ENCODE measurements at places on chromosomes 2 and 18.

- DNase-seq, result peak; percentile 9
Measured at GRCh38 chr18:70489986-70490933, 201.4 kb downstream of the SOCS6 start.

- no peak for DNase-seq
Measured at GRCh38 chr18:62539284-62540165, 16.7 kb downstream of the ZCCHC2 start.

- DNase-seq, result no peak
Measured at GRCh38 chr18:3055816-3056215, 42.9 kb upstream of the LPIN2 start.

- DNase-seq, result no peak
Measured at GRCh38 chr2:107202962-107203591, 317.1 kb upstream of the ST6GAL2 start.

DNA sequence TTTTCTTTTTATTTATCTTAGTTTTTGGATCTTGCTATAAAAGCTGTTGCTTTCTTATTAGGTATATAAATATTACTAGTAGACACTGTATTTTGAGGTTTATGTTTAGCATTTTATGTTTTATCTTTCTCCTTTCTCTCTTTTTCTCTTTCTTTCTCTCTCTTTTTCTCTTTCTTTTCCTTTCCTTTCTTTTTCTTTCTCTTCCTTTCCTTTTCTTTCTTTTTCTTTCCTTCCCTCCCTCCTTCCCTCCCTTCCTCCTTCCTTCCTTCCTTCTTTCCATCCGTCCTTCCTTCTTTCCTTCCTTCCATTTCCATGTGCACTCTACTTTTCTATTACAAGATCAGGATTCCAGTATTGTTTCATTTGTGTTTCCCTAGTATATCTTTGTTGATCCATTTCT, 814.8 kb downstream of the KCNJ3 start:
- no peak for DNase-seq

GRCh38 chr2:21382701-21383520, 259.1 kb downstream of the TDRD15 start:
- no peak for DNase-seq

- DNase-seq, result no peak
Measured at GRCh38 chr2:137379186-137379585, 585.1 kb upstream of the HNMT start.

DNA sequence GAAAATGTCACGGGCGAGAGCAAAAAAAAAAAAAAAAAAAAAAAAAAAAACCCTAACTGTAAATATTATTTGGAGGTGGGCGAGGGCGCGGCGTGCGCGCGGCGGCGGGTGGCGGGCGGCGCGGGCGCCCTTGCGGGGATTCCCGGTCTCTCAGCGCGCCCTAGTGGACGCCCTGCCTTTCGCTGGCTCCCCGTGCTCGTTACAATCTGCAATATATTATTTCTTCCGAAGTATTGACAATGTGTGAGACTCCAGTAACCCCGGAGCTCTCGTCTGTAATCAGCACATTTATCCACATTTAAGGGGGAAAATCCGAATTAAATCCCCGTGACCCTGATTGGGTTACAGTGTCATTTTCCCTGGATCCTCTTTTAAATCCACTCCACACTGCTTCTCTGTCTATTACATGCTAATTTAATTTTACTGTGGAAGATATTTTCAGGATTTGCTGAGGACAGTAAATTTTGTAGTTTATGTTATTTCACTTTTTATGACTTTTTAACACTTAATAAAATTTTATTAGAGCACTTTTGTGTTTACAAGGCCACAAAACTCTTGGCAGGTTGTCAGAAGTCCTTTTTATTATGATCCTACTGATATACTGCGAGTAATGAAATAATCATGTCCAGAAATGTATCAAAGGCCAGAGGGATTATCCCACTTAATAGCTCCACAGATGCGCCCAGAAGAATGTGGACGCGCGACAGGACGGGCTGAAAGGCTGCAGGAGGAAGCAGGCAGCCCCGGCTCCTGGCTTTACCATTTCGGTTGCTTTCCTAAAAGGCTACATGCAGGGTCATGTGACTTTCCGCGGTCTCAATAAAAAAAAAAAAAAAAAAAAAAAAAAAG, 369.1 kb downstream of the MTX2 start:
- DNase-seq, result peak; percentile 25

- no peak for DNase-seq
Measured at GRCh38 chr2:162090109-162090508, 16.1 kb upstream of the DPP4 start.

DNA sequence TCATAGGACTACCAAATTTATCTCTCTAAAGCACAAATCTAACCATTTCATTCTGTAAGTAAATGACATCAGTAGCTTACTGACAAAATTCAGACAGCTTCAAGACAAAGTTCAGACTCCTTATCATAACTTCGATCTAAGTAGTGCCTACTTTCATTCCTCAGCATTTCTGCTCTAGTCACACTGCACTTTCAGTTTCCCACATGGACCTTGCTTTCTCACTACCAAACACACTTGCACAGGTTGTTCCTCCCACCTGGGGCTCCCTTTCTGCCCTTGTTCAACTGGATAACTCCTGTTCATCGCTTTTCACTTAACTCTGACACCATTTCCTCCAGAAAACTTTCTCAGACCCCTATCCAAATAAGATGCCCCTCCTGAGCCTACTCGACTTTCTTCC, 22.1 kb upstream of the CCDC150 start:
- no peak for DNase-seq

DNA sequence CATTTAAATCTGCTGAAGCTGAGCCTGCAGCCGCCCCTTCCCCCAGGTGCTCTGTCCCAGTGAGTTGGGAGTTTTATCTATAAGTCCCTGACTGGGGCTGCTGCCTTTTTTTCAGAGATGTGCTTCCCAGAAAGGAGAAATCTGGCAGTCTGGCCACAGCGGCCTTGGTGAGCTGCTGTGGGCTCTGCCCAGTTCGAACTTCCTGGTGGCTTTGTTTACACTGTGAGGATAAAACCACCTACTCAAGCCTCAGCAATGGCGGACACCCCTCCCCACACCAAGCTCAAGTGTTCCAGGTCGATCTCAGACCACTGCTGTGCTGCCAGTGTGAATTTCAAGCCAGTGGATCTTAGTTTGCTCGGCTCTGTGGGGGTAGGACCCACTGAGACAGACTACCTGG, 97.3 kb downstream of the ACAA2 start:
- no peak for DNase-seq

DNA sequence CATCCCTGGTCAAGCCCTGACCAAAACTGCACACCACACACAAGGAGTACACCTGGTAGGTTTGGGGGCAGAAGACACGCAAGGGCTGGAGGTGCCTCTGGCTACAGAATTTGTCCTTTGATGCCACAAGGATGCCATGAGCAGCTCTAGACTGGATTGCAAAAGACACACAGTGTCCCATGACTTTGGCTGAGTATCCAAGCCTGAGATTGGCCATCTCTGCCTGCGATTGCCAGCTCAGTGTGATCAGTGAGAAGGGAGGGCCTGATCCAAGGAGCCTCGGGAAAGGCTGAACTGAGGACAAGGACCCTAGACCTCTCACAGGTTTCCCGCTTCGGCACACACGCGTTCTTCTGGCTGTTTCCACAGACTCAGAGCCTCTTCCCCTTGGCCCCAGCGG, 60.0 kb upstream of the FOSL2 start:
- no peak for DNase-seq

DNA sequence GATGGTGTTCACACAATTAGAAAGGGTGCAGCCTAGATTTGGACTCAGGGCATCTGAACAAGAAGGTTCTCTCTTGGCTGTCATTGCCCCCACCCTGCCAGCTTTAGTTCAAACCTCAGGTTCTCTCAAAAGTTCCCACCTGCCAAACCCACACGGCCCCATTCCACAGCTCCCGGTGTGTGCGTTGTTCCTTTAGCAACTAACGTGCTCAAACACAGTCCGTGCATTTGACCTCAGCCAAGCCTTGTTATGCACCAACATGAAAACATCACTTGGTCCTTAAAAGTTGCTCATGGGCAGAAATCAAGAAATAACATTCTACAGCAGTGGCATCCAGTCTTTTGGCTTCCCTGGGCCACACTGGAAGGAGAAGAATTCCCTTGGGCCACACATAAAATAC, 32.0 kb downstream of the LOXHD1 start:
- no peak for DNase-seq
